Fibroblast of gingiva (primary cell): ENCODE measurements at places on chromosomes 7 and 10.
A peak's percentile ranks its signal among the peaks of the same experiment; 100 is the strongest.

GRCh38 chr10:70925377-70926225, 37.2 kb upstream of the PCBD1 start:
- no peak for DNase-seq

GRCh38 chr10:93309062-93309461, 173.1 kb downstream of the MYOF start:
- peak; percentile 56 for DNase-seq

DNA sequence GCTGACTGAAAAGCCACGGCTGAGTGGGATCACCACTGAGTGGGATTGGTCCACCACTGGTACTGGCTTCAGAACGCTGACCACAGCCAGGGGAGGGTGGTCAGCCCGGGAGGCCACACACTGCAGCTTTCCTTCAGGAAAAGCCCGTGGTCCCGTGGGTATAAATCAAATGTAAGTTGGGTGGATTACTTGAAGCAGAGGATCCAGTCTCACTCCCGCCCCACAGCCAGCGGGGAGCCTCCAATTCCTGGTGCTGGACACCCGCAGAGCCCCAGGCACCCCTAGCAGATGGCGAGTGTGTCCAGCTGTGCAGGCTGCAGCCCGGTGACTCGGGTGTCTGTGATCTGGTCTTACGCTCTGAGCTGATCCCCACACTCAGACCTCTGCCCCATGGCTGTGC, 231.1 kb upstream of the ZNF32 start:
- no peak for DNase-seq

- peak; percentile 24 for DNase-seq
Observed at GRCh38 chr10:5234106-5234860, 37.6 kb downstream of the AKR1C4 start.

GRCh38 chr7:36370046-36370445, 19.6 kb upstream of the ANLN start:
- DNase-seq = no peak

DNA sequence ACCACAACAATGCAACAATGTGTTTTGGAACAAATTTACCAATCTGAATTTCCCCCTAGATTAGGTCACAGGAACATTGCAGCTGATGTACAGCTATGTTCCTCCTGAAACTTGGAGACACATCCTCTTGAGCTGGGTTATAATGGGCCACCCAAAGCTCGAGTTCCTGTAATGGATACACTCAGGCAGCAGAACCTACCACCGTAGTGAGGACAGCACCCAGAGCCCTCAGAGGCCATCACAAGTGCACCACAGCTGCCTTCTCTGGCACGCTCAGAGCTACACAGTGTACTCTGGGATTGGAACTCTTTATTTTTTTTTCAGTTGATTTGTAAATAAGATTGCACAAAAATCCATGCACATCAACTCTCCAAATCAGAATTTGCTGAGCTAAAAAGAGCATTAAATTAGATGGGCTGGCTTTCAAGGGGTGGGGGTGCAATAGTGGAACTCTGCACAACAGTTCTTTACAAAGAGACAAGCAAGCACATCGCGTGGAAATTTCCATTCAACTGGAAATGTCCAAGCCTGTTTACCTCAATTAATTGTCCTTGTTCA, 56.7 kb downstream of the EGFR start:
- DNase-seq = peak; percentile 94

- no peak for DNase-seq
Observed at GRCh38 chr10:118506671-118507590, 88.5 kb downstream of the PRLHR start.

- no peak for DNase-seq
Observed at GRCh38 chr7:26588511-26588910, 275.9 kb downstream of the SKAP2 start.

DNA sequence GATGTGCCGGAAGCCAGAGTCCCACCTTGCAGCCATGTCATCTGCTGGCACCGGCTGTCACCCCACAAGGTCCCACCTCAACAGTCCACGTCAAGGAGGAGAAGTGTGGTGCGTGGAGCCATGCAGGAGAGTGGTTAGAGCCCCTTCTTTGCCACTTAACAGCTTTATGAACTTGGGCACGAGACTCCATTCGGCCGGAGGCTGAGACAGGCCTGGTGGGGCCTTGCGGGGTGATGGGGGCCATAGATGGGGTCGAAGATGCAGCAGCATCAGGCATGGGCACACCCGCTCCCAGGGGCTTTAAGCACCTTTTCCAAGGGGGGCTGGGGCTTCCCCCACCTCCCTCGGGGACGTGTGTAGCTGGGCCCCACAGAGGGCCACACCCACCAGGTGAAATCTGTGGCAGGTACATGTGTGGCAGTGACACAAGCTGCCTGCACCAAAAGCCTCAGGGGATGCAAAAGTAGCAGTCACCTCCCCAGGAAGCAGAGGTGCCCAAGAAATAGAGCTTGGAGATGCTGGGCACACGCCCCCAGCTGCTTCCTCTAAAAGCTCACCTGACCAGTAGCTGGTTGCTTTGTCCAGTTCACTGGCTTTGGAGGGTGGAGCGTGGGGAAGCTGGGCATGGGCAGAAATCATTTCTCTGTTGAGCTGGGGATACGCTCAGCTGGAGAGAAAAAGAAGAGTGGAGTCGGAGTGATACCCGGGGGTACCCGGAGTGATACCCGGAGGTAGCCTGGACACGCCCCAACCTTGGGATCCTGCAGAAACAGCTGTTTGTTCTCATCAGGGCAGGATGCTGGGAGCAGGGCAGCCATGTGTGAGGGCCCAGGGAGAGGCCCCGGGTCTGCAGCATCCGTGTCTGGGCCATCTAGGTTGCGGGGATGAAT, 199.8 kb downstream of the EBF3 start:
- DNase-seq = no peak

DNA sequence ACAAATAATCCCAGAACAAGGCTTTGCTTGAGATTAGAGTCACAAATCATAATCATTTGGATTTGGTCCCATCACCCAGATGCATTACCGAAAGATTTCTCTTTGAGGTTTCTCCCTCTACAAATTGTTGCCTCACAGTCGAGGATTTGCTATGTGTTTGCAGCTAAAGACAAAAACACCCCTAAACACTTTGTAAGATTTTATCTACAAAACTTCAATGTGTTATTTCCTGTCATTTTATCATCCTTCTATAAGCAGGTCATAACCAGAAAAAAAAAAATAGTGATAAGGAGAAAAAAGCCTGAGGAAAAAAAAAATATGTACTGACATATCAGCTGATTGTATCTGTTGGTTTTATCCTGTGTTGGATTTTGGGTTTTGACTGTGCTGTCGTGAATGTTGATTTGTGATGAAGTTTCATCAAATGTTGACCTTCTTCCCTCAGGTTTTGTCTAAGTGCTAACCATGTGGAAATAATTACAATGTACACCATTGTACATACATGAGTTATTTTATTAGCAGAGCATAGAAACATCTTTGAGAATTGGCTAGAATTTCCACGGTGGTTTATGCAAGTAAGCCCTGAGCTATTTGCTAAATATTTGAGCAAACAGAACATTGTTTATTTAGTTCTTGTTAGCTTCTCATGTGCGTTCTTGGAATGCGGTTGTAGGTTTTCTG, 274.4 kb downstream of the NEBL start:
- DNase-seq = peak; percentile 95

- DNase-seq = no peak
Observed at GRCh38 chr7:154183482-154183881, 131.3 kb downstream of the DPP6 start.

- DNase-seq = no peak
Observed at GRCh38 chr7:157001920-157002818, 8.3 kb downstream of the MNX1 start.

- DNase-seq = no peak
Observed at GRCh38 chr10:84241185-84241790, at the start of gene LRIT1. Gene LRIT1 (minus strand): TSS chr10:84241546. CDS start chr10:84241439, 107 bp downstream.

DNA sequence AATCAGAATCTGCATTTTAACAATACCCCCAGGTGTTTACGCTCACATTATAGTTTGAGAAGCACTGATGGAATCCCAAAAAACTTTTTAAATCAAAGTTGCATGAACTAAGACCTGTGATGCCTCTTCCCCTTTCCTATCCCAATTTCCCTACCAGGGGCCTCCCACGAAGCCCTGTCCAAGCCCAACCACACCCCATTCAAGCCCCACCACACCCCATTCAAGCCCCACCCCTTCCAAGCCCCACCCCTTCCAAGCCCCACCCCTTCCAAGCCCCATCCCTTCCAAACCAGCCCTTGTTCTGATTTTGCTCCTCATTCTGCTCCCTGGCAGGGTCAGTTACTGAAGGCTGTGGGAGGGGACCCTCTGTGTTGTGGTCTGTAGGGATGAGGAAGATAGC, 9.8 kb upstream of the AQP1 start:
- DNase-seq = no peak

DNA sequence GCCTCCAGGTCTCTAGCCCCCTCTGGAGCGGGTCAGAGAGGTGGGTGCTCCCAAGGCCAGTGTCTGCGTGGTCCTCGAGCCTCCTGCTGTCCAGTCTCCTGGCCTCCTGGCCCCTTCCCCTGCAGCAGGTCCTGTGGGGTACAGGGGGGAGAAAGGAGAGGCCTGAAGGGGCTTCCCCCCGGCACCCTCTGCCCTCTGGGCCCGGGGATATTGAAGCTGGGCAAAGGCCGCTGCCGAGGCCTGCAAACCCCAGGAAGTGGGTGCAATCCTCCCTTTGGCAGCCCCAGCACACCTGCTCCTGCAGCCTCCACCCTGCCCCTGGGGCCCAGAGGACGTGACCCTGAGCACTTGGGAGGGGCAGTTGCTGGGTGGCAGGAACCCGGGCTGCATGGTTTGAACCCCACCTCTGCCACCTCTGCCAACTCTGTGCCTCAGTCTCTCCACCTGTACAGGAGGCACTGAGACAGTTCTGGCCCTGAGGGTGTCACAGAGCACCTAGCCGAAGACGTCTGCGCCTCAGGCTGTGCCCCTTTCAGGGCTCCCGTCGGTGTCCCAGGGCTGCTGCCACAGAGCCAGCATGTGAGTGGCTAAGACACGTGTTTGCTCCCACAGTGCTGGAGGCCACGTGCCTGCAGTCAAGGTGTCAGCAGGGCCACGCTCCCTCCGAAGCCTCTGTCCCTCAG, 59.1 kb upstream of the INPP5A start:
- DNase-seq = no peak

GRCh38 chr10:79159141-79159651, 90.4 kb downstream of the ZMIZ1 start:
- DNase-seq = peak; percentile 71

GRCh38 chr7:35571611-35572240, 123.2 kb downstream of the HERPUD2 start:
- no peak for DNase-seq
